ENCODE measurements at places on chromosomes 16 and 17.

GRCh38 chr16:728131-728889, 1.4 kb downstream of the HAGHL start:
- peak; percentile 75 for DNase-seq

DNA sequence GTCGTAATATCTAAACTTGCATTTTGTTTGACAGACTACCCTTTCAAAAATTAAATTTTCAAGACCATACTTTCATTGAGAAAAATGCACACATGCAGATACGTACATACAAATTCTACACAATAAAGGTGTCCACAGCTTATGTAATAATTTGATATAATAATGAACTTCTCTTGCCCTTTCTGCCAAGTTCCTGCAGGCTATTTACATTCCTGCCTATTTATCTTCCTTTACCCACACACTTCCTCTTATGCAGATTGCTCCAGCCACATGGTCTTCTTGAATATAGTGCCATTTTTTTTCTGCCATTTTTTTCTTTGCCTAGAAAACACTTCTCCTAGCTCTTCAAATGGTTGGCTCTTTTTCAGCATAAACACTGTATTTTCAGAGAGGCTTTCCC, 826.9 kb upstream of the CDH8 start:
- DNase-seq = no peak

GRCh38 chr17:48432820-48433775, 3.1 kb upstream of the SKAP1 start:
- no peak for DNase-seq

GRCh38 chr17:45104029-45104428, 28.3 kb downstream of the PLCD3 start:
- DNase-seq = no peak

DNA sequence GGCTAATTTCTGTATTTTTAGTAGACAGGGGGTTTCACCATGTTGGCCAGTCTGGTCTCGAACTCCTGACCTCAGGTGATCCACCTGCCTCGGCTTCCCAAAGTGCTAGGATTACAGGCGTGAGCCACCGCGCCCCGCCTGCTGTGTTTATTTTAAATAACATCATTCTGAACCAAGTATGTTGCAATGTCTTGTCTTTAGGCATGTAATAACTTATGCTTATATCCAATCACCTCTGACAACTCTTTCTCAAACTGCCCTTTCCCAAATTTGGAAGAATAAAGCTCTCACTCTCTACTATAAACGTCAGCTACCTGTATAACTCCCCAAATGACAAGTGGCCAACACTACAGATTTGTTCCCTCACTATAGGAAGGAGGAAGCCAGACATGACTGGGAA, 103.1 kb upstream of the FA2H start:
- no peak for DNase-seq

DNA sequence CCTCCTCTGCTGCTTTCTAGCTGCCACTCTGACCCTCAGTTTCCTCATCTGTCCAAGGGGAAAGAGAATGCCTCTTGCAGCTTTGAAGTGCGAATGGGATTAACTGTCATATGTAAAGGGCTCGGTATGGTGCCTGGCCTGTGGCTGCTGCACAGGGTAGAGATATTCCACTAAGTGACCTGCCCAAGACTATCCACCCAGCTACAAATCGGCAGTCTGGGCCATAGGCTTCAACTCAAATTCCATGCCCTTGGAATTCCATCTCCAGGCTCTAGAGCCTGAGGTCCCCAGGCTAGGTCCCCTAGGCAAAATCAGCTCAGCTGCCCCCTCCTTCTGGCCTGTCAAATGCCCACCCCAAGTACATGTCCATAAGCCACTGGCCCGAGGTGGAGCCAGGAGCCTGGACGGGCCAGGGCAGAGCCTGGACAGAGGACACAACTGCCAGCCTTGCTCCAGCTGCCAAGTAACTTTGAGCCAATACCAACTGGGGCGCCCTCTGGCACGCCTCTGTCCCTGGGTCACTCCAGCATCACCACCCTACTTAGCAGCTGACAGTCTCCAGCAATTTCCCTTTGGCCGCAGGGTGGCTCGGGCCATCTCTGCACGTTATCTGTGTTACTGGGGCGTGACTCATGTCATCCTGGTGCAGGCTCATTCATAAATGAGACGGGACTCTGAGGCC, 57.2 kb downstream of the SDK2 start:
- no peak for DNase-seq

DNA sequence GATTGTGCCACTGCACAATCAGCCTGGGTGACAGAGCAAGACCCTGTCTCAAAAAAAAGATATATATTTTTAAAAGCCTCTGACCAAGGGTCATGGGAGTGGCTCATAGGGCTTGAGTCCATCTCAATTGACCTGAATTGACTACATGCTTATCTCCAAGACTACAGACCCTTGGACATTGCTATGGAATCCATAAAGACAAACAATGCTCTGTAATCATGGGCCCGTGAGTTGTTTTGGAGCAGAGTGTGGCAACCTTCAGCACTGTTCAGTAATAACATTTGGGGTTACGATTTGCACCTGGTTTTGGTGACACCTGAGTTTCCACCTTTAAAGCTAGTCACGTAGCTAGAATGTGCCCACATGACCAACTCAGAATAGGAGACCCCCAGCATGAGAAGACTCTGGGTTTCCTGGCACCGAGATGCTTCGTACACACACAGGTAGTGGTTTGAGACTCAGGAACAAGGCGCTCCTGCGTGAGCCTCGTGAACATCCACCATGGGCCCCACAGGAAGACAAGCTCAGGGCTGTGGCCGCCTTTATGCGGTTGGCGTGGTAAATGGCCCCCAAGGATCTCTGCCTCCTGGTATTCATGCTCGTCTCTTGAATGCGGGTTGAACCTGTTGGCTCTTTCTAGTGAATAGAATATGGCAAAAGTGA, 66.6 kb upstream of the RPH3AL start:
- no peak for DNase-seq

DNA sequence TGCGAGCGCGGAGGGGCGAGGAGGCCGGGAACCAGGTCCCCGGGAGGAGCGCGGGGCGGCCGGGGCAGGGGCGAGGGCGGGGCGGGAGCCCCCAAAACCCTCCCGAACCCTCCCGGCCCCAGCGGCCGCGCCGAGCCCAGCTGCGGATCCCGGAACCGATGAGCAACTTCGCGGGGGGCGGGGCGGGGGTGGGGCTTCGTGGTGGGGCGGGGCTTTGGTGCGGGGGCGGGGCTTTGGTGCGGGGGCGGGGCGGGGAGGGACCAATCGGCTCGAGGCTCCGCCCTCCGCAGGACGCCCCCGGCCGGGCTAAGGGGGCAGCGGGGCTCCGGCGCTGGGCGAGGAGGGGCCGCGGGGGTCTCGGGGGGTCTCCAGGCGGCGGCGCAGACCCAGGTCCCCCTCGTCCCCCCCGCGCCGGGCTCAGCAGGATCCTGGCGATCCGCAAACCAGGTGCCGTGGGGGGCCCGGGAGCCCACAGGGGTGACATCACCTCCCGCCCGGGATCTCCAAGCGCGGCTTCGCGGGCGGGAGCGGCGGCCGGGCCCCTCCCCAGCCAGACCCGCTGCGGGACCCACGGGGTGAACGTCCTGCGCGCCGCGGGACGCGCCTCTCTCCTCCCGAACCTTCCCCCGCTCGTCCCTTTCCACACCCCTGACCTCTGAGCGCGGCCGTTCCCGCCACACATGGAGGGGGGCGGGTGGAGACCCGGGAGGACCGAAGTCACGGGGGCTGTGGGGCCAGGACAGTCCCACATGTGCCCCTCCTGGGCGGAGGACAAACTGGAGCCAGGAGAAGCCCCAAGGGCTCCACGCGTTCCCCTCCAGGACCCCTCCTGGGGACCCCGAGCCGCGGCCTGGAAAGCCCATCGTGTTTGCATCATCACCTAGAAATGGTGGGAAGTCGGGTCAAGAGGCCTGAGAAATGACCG, at the start of gene ABR:
TSS of gene ABR (minus strand) at position 164 of the 925 bp plus-strand sequence. CDS start 254 bp downstream, outside the sequence.
- DNase-seq = peak; percentile 76

- peak; percentile 19 for DNase-seq
Observed at GRCh38 chr17:34874478-34874877, 86.8 kb downstream of the CCT6B start.

DNA sequence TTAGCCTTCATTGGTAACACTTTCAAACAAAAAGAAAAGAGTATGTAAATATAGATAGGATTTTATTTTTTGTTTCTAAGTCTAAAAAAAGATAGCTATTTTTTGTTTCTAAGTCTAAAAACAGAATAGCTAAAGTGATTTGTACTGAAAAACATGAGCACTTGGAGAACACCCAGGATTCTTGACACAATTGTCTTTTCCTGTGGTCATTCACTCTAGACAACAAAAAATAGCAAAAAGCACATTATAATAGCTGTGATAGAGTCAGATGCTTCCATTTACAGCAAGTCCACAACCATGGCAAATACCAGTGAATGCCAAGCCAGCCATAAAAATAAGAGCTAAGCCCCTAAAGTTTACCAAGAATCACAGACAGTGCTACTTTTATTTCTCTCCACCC, 36.7 kb downstream of the SKAP1 start:
- no peak for DNase-seq

GRCh38 chr17:41896726-41897125, 22.0 kb downstream of the ACLY start:
- no peak for DNase-seq

DNA sequence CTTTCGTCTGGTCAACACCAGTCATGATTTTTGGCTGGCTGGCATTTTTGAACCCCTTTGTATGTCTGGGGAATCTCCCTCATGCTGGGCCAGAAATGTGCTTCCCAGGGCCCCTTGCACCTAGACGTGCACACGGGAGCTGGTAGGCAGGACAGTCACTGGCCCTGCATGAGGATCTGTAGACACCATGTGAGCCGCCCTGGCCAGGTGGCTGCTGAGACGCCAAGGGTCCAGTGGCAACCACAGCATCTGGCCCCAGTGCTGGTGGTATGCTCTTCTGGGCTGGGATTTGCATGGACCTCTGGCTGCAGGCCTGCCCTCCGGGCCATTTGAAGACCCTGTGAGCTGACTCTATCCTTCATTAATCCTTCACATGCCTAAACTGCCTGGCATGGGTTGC, 67.5 kb downstream of the NT5M start:
- DNase-seq = no peak

DNA sequence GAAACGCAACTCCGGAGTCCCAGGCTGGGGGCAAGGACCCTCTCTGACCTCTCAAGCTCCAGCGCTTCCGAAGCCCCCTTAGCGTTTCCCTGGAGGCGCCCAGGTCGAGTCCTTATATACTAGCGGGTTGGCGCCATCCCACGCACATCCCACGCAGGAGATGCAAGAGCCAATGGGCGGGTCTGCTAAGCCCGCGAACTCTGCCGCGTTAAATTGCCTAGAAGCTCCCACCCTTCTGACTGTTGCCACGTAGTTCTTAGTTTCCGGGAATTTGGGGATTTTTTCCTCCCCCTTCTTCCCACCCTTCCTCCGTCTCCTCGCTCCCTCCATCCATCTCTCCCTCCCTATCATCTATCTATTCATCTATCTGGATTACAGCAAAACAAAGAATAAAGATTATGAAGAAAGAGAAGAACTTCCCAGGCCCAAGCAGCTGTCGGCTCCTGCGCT, at the start of gene SLFN11:
TSS of gene SLFN11 (minus strand) at position 88 of the 450 bp plus-strand sequence. CDS start 9,814 bp downstream, outside the sequence.
- peak; percentile 87 for DNase-seq

- no peak for DNase-seq
Observed at GRCh38 chr17:82674656-82675475, 23.6 kb downstream of the RAB40B start.

DNA sequence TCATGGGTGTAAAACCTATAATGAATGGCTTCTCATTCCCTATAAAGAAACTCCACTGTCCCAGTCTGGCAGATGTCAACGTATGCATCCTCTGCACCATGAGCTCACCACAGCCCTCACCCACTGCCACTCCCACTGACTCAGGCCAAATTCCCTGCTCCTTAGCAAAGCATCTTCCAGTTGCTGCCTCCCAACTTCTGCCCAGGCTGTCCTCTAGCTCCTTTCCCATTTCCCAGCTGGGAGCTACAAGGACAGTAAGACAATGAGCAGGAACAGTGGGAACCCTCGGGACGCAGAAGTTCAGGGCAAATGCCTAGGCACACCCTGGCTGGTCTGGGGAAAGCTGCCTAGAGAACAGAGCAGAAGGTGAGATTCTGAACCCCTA, 9.1 kb upstream of the THAP11 start:
- DNase-seq = peak; percentile 38

- no peak for DNase-seq
Observed at GRCh38 chr16:86086471-86086870, 187.5 kb downstream of the IRF8 start.

GRCh38 chr16:83966153-83966696, 1.8 kb upstream of the NECAB2 start:
- no peak for DNase-seq

DNA sequence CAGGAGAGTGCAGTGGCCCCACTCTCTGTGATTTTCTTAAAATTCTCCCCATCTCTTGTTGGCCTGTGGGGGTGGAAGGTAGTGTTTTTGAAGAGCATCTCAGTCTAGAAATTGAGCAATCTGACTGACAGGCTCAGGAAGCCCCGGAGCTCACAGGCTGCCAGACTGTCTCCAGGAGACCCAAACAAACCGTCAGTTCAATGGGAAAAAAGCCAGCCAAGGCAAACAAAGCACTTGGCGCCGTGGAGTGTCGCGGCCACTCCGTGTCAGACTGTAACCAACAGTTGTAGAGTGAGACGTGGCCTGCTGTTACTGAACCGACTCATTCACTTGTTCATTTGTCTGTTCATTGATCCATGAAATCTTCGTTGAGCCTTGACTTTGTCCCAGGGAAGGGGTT, 33.7 kb downstream of the RGS9 start:
- DNase-seq = no peak

DNA sequence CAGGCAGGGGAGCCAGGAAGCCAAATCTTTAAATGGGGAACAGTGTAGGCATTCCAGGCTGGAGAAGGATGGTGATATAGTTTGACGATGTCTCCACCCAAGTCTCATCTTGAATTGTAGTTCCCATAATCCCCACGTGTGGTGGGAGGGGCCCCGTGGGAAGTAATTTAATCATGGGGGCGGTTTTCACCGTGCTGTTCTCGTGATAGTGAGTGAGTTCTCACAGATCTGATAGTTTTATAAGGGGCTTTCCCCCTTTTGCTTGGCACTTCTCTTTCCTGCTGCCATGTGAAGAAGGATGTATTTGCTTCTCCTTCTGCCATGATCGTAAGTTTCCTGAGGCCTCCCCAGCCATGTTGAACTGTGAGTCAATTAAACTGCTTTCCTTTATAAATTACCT, 28.8 kb downstream of the GINS3 start:
- peak; percentile 67 for DNase-seq

GRCh38 chr16:59170099-59170712, 436.1 kb upstream of the GOT2 start:
- DNase-seq = no peak

DNA sequence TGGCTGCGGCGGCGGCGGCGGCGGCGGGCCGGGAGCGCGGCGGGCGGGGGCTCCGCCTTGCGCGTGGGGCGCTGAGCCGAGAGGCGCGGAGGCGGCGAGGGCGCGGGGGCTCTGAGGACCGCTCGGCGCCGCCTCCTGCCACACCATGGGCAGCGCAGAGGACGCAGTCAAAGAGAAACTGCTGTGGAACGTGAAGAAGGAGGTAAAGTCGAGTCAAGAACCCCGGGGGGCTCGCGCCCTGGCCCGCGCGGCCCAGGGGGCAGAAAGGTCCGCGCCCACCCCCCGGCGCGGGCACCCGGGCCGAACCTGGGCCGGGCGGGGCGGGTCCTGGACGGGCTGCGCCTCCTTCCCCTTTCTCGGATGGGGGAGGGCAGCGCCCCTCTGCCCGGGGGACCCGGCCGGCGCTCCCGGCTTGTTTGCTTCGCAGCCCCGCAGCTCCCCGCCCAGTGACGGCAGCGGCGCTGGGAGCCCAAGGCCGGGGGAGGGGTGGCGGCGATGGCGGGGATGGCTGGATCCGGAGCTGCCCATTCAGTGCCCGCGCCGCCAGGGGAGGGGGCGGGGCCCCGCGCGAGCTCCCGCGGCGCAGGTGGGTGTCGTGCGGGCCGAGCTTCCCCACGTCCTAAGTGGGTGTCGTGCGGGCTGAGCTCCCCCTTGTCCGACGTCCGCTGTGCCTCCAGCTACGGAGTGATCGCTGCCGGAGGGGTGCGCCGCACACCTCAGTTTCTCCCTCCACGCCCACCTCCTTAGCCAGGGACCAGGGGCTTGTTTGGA, 428 bp downstream of the SGSM2 start:
- DNase-seq = peak; percentile 76

All from suppressor macrophage (primary cell).